ENCODE measurements at places on chromosomes 7 and 10.
A peak's percentile ranks its signal among the peaks of the same experiment; 100 is the strongest.

GRCh38 chr7:270351-270983, 19.5 kb upstream of the FOXL3 start:
- no peak for ATAC-seq

DNA sequence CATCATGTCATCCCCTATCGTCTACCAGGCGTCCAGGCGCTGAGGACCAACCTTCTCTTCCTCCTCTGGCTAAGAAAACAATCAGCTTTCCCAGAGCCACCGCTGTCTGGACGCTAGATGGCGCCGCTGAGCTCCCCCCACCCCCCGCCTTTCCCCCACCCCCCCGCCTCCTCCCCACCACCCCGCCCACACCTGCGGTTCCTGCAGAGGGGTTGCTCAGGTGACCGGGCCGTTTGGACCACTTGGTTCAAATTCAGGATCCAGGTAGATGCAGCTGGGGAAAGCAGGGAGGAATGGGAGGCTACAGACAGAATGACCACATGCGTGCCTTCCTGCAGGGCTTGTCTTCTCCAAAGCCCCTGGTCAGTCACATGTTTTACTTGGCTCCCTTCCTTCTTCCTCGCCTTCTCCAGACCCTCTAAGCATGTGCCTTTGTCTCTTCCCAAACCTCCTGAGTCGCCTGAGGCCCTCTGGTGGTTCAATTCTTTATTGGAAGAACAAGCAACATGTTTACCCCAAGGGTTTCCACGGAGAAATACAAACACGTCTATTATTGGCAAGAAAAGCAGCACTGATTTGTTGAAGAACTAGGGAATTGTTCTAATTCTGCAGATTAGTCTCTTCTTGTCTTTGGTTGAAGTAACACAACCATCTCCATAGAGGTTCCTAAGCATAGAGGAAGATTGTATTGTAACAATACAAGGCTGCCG, 24.7 kb downstream of the AOC1 start:
- no peak for ATAC-seq

DNA sequence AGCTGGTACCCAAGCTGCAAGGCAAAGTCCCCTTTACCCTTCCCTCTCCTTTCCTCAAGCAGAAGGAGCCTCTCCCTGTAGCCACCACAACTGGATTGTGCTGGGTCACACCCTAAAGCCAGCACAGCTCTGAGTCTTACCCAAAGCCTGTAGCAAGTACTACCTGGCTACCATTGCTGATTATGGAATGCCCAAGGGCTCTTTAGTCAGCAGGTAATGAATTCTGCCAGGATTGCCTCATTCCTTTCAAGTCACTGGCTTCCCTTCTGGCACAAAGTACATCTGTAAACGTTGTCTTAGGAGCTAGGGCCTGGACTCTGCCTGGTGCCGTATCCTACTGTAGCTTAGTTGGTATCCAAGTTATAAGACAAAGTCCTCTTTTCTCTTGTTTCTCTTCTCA, 52.0 kb downstream of the FAS start:
- ATAC-seq, result no peak

DNA sequence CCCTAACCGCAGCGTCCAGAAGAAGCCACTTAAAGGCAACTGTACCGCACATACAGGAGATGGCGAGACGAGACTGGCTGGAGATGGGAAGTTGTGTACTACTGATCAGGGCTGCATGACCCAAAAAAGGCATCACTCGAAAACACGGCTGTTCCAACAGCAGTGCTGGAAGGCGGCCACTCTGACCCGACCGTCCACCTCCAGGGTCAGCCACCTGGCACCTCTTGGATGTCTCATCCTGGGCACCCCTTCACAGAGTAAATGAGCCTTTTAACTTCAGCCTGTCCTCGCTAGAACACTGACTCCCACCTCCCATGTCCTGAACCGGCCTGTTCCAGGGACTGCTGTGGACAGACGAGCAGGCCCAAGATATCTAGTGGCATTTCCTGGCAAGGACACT, 180.7 kb downstream of the DIP2C start:
- ATAC-seq, result no peak

DNA sequence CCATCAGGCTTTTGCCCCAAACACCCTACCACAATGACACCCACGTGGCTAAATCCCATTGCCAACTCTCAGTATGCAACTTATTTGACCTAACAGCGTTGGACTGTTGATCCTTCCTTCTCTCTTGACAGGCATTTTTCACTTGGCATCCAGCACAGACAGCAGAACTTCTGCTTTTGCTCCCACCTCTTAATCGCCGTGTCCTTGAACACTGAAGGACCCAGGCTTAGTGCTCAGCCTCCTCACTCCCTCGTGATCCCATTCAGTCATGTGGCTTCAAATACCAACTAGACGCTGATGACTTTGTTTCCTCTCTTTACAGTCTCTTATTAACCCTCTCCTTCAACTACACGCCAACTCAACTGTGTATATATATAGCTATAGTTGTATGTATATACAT, 25.0 kb downstream of the ZFAND2A start:
- ATAC-seq, result no peak

DNA sequence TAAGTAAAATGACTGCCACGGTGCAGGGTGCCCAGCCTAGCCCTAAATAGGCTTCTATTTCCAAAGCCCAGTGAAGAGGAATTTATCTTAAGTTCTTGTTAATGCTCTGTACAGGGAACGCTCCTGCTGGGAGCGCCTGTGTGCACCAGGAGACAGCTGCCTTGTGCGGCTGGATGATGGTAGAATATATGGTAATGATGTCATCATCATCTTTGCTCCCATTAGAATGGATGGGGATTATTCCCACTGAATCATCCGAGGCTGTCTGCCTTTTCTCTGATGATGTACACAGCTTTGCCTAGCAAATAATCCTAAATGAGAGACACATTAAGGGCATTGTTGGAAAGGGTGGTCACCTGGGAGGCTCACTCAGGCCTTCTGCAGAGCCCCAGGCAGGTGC, 928.1 kb downstream of the CCSER2 start:
- ATAC-seq, result no peak

GRCh38 chr10:121910673-121911420, 17.0 kb downstream of the ATE1 start:
- ATAC-seq, result no peak

DNA sequence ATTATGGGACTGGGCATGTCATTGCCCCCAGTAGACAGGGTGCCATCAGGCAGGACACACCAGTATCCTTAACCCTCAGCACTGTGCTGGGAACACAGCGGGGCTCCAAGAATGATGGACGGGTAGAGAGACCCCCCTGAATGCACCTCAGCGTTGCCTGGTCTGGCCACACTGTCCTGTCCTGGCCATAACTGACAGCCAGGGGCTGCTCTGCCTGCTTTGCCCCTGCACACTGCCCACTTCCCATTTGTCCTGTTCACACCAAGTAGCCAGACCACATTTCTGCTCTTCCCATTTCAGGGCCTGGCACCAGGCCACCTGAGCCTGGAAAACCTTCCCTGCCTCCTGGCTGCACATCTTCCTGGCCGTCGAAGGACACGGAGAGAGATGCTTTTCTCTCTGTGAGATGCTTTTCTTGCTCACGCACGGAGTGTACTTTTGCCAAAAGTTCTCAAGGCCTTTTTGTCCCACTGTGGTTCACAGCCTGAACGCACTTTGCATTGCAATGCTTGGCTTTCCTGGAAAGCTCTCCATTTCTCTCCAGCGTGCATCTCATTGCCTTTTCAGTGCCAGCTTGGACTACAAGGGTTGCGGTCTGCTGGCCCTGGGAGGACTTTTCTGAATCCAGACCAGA, 131.0 kb upstream of the EEPD1 start:
- no peak for ATAC-seq

DNA sequence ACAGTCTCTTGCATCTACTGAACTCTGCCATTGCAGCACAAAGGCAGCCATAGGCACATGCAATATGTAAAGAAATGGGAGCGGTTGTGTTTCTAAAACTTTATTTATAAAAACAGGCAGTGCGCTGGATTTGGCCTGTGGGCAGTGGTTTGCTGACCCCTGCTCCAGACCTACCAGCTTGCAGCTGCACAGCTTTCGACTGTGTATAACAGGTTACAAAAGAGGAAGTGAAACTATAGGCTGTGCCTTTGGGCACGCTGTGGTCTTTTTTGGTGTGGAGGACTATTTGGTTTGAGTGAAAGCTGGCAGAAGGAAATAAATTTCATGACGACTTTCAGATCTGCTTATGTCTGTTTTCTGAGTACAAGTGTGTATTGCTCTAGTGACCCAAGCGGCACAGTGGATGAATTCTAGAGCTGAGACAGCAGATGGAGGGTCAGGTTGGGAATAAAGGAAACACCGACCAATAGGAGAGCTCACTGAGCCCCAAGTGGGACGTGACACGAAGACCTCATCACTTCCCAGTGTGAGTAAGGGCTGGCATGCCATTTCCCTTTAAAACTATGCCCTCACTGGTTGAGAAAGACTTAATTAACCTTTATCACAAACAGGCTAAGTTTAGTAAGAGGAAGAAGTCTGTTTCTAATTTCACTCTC, 152.7 kb downstream of the ANK3 start:
- ATAC-seq, result peak; percentile 96

GRCh38 chr7:94244760-94245159, 149.9 kb upstream of the COL1A2 start:
- ATAC-seq, result no peak

DNA sequence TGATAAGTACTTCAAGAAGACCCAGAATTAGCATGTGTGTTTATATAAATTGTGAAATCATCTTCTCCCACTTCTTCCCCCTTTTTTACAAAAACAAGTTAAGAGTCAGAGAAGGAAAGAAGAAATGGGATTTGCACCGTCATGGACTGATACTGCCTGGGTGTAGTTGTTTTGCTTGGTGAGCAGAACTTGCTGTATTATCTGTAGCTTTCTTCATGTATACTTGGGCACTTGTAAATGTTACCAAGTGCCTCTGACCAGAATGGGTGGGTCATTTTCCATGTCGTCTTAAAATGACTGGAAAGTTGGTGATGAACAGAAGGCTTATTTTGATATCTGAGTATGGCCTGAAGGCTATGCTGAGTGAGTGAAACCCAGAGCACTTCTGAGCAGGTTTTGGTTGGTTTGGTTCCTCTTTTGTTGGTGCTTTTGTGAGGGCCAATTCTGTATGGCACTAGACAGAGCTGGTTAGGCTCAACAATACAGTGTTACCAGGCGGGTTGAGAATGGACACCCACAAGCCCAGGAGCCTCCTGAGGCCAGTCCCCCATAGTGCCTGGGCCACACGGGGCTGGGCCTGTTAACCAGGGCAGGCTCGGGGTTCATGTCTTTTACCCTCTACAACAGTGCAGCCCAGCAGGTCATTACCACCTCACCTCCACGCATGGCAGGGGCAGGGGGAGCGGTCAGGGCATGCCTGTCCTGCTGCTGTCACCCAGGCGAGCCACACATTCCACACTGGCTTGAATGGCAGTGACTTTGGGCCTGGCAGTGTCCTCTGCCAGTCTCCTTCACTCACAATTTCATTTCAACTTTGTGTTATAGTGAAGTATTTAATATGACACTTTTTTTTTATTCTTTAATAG, 115.1 kb downstream of the CCNY start:
- ATAC-seq, result peak; percentile 97

DNA sequence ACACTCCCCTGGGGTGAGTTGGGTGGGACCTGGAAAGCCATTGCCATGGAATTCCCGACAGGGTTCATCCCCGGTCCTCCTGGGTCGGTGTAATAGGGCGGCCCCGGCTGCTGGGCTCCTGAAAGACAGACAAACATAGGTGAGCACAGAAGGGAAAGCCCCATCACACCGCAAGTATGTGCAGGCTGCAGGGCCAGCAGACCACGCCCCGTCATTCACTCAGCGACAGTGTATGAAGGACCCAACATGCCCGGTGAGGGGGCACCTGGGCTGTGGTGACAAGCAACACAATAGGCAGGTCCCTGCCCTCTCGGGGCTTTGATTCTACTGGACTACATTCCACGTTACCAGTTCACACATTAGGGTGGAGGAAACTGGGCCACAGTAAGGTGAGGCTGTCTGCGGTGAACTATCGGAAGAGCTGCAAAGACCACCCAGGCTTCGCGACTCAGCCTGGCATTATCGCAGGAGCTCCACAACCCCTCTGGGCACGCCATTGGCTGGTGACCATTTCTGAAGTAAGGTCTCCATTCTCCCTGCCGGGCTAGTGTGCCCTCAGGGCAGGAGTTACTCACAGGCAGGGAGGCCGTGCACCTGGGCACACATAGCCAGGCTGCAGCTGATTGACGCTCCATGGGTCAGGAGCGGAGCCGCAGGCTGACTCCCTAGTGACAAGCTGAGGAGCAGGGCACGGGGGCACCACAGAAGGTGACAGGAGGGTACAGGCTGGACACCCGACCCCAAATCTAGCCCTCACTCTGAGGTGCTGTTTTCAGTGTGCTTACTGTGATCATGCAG, 99.2 kb downstream of the VOPP1 start:
- no peak for ATAC-seq

DNA sequence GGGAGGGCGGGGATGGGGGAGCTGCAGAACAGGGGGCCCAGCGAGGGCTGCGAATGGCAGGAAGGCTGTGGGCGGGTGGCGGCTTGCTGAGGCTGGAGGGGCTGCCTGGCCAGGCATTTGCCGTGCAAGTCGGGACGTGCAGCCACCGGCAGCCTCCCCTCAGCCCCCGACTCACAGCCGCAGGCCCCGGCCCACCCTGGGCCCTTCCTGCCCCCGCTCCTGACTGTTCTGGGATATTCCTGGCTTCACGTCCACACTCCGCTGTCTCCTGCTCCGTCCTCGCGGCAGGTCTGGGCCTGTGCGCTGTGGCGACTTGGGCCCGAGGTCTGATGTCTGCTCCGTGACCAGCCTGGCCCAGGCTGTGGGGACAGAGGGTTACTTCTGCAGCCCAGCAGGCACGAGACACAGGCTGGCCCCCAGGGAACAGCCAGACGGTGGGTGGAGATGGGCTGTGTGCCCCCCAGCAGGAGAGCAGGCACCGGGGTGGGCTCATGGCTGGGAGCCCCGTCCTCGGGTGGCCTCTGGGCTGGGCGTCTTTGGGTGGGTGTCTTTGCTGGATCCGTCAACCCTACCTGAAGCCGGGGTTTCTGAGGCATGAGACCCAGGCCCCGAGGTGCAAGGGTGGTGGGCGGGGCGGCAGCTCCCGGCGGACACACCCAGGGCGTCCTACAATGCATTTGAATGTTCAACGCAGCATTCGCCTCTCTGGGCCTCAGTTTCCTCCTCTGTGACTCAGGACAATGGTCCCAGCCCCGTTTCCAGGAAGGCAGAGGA, 86.5 kb downstream of the FOXL3 start:
- ATAC-seq, result no peak

DNA sequence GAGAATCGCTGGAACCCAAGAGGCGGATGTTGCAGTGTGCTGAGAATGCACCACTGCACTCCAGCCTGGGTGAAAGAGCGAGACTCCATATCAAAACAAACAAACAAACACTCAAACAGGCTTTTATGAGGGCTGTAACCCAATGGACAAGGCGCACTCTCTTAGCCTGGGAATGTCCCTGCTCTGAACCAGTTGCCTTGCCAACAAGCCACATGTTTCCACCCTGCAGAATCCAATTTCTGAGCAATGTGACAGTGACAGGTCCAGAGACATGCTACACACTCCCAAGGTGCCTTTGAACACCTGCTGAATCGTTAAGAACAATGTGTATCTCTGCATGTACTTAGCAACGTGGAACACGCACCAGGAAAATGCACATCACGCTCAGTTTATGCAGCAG, 186.8 kb upstream of the AUTS2 start:
- no peak for ATAC-seq

GRCh38 chr7:70590126-70590854, 541.7 kb upstream of the GALNT17 start:
- ATAC-seq, result no peak

GRCh38 chr10:2871673-2872219, 195.6 kb upstream of the PFKP start:
- ATAC-seq, result no peak
